CD4-positive, alpha-beta T cell treated with Interleukin-4 for 4 hours (primary cell): ENCODE measurements at places on chromosomes 2 and 18.

DNA sequence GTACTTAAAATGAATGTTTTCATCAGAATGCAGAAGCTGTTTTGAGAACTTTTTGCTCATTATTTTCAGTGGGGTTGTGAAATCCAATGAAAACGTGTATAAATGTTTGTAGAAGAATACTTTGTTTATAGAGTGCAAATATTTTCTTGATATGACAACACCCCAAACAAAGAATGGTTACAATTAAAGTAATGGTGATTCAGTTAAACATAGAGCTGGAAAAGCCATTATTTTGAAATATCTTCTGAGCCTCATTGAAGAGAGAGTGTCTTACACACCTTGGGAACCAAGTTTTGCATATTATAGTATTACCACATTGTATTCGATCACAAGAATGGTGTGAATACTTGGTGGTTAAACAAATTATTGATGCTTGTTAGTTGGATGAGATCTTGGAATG lies 48.7 kb downstream of the SPTBN1 start:
- DNase-seq: no peak

GRCh38 chr18:60246606-60247005 lies 126.0 kb downstream of the MC4R start:
- DNase-seq: no peak

DNA sequence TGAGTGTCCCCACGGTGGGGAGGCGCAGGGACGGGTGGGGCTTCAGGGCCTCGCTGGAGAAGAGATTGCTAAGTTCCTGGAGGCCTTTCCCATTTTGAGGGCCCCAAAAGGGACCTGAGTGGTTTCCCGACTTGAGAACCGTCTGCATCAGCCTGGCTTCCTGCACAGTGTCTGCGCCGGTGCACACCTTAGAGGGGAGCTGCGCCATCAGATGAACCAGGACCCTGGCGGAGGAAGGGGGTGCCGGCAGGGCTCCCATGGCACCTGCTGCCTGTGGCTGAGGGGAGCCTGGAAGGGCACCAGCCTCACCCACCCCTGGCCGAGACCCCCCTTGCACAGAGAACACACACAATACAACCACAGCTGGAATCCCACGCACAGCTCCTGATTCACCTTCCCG lies 465.1 kb upstream of the MYT1L start:
- DNase-seq: no peak

DNA sequence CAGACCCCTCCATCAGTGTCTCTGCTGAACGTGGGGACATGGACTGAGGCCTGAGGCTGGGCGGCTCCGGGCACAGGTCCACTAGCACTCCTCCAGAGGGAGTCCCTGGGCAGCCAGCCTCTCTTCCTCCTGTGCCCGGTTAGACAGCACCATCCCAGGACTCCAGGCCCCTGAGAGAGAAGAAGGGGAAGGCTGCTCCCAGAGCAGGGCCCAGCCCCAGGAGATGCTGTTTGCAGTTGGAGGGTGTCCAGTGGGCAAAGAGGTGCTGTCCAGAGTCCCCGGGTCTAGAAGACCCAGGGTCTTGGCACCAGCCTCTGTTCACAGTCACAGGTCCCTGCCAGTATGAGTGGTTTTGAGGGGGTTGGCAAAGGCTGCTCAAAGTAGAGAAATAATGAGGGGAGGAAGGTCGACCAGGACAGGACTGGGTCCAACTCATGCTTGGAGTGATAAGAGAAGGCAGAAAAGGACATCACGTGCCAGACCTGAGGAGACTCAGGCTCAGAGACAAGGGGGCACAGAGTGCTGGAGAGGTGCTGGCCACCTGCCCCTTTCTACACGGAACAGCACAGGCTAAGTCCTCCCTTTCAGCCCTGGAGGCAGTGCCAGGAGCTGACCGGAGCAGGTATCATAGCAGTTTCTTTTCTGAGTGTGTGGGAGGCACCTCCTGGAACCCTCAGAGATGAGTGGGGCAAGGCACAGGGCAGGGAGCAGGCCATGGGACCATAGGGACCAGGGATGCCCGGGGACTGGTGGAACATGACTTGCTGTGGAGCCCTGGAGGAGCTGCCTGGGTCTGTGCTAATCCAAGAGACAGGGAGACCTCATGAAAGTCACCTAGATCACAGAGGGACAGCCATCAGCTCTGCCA lies 21.1 kb downstream of the CRACDL start:
- no peak for DNase-seq

DNA sequence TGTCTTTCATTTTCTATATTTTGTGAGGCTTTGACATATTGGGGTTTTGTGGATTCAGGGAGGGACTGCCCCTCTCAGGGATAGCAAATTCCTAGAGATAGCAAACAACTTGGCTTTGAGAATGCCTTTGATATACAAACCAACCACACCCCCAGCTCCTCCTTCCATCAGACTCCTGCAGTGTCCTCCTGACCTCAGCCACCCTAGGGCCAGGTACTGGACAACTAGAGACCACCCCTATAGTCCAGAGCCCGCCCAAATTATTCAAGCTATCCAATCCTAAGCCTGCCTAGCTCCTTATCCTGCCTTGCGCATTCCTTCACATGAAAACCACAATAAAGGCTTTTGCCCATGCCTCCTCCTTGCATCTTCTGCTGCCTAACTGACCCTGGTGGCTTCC lies 22.9 kb upstream of the STAM2 start:
- DNase-seq: no peak
